Astrocyte of the cerebellum (primary cell): ENCODE measurements at places on chromosomes 3 and 15.

DNA sequence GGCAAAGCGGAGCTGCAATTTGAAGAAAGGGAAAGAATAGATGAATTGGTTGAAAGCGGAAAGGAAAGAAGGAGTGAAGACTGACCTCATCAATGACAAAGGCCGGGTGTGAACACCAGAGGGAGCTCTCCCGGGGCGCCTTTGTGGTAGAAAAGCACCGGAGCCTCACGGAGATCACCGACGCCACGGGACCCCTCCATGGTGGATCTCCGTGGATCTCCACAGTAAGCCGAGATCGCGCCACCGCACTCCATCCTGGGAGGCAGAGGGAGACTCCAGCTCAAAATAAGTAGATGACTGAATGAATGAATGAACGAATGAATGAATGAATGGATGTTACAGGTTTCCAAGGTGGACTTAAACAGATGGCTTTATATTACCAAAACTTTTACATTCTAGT lies 25.0 kb downstream of the GPR160 start:
- DNase-seq = no peak

- DNase-seq = no peak
Observed at GRCh38 chr3:61776390-61776789, 215.0 kb downstream of the PTPRG start.

DNA sequence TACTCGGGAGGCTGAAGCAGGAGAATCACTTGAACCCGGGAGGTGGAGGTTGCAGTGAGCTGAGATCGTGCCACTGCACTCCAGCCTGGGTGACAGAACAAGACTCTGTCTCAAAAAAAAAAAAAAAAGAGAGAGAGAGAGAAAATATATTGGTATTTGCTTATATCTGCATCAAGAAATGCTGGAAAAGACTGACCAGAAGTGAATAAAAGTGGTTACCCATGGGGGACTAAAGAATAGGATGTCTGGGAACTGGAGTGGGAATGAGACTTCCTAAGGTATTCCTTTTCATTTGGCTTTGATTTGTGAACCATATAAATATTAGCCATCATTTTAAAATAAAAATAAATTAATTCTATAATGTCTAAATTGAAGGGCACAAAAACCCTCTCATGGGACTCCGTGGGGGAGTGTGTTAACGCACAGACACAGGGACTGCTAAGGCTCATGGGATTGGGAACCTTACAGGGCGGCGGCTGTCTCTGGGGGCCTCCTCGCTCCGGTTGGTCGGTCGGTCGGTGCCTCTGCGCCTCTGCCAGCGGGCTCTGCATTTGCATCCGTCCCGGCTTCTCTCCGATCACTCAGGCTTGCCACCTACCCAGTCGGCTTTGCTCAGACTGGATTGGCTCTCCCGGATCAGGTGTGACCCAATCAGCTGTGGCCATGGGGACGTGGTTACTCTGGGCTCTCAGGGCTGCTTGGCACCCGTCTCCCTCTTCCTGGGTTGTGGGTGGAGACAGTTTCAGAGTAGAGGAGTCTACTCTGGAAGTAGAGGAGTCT lies 12.7 kb upstream of the TSPAN3 start:
- no peak for DNase-seq

DNA sequence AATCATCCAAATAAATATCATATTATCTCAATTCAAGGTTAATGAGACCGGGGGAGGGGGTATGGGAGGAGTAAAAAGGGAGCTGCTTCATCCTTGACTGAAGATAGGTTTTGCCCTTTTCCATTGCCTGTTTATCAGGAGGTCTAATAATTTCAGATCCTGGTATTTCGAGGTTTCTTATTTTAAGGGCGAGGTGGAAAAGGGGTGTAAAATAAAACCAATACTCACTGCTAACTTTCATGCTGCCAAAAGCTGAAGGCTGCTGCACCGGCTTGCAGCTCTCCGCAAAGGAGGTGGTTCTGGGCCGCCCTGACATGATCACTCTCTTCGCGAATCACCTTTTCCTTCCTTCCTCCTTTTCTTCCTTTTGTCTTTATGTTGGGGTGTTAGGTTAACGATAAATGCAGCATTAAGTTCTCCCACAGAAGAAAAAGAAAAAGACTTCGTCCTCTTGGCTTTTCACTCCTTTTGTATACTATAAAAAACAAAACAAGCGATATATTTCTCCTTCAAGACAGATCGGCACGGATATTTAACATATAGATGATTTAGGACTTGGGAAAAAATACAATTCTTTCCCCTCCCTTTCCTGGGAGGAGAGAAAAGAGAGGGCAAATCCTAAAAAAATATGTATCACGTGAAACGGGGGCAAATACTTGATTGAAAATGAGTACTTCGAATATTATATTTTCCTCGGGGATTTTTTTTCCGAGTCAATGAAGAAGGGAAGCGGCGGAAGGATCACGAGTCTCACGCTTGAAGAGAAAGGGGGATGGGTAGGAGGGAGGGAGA lies 932 bp downstream of the GSK3B start:
- peak; percentile 63 for DNase-seq

DNA sequence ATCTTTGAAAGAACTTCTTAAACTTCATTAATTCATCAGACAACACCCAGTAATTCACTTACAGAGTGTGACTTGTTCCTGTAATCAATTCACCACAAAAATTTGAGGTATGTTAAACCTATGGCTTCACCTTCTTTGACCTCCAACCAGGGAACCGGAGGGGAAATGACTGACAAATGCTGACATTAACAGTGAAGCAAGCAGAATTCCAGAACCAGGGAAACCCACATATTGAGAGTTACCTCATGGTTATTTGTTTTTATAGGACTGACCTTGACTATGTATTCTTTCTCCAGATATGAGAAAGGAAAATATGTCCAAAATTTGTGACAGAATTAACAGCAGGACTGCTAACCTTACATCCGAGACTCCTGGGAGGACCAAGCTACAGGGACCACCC lies 2.7 kb downstream of the P3H2 start:
- peak; percentile 52 for DNase-seq

GRCh38 chr15:61835496-61836106 lies 224.6 kb downstream of the VPS13C start:
- DNase-seq = peak; percentile 22

DNA sequence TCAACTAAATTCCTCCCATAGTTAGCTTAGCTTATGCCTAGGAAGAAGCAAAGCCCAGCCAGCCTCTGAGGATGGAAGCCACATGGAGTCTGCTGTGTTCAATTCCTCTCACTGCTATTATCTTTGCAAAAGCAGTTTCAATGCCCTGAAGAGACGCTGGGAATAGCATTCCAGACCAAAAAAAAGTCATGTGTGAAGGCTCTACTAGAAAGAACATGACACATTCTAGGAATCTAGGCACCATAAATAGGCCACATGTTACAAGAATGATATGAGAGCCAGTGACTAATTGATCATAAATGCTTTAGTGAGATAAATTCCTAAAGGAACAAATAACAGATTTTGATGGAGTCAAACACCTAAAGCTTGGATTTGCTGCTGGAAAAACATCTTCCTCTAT lies 800.8 kb downstream of the TUSC7 start:
- DNase-seq = no peak

GRCh38 chr15:50145451-50145872 lies 26.4 kb upstream of the ATP8B4 start:
- DNase-seq = peak; percentile 84

- DNase-seq = no peak
Observed at GRCh38 chr3:6989608-6990291, 128.8 kb downstream of the GRM7 start.

DNA sequence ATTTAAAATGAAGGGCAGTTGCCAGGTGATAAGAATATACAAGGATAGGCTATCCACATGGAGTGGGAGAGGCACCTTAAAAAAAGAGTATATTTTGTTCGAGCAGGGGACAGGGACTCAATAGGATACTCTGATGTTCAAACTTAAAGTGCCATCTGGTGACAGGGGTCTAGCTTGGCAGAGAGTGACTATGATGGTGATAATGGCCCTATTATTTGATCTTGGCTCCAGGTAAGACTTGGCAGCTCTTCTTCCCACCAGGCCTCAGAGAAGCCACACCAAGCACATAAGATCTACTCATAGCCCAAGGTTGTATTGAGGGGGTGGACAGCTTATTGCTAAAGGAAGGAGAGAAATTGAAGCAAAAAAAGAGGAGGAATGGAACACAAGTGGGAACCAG lies 109.0 kb upstream of the MANF start:
- no peak for DNase-seq

DNA sequence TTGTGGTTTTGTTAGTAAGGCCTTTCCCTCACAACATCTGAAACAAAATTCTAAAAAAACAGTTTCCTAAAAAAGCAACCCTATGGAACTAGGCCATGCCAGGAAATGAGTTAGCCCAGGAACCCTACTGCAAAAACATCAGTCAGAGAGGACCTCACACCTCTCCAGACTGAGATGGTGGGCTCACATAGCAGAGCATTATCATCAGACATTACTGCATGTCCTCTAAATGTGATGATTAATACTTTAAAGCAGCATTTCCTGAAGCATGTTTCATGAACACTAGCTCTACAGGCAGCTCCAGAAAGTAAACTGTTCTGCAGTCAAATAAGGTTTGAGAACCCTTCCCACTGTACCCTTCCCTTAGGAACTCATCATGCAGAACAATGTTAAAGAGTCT lies 232.3 kb upstream of the MRPL3 start:
- no peak for DNase-seq

DNA sequence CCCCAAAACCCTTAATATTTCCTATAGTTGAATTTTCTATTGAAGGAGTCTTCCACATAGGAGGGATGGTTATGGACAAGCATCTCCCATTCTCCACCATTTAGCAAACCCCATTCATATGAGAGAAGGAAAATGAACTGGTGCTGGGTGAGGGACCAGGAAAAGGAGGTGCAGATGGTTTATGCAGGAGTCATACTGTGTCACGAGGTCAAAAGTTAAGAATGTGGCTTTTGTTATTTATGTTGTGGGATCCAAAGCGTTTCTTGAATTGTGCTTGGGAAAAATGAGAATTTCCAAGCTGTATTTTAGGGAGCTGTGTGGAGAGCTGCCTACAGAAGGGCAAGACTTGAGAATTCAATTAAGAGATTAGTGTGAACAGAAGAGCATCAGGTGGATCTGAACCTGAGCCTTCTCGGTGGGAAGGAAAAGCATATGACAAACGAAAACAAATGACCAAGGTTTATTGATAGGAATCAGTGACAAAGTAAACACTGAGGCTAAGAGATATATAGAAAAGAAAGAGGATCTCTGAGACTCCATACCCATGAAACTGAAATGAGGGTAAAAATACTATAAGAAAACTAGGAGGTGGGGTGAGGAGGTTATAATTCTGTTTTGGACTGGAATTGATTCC lies 473.3 kb upstream of the NR2F2 start:
- DNase-seq = peak; percentile 39

DNA sequence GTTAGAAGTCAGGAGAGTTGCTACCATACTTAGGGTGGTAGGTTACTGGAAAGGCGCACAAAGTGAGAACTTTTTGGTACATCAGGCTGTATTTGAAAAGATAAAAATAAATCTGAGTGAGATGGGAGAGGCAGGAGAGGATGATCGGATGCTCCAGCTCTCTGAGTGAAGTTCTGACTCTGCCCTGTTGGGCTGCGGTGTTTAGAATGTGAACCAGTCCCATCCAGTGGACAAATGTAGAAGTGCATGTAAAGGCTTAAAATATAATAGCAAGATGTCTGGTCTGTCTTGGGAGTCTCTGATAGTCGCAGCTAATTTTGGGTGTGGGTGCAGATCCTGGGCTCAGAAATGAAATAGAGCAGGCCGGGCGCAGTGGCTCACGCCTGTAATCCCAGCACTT lies 30.4 kb downstream of the ACKR2 start:
- peak; percentile 63 for DNase-seq

DNA sequence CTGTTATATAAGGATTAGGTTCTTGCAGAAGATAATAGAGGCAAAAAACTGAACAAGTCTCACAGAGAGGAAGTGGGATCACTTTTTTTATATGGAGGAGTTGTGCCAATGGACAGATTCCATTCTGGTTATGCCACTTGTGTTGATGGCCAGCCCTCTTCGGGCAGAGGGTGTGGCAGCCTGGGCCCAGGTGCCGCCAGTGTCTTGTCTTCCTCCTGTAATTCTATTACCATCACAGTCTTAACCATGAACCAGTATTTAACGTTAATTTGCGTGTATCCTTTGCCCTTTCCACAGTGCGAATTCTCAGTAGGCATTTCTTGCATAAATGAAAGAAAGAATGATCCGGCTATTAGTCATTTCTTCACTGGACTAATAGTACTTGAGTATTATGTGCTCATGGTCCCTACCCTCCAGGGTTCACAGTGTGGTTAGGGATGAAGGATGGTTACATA lies 7.0 kb upstream of the USP4 start:
- no peak for DNase-seq

GRCh38 chr15:75895731-75896130 lies 7.9 kb upstream of the FBXO22 start:
- no peak for DNase-seq

DNA sequence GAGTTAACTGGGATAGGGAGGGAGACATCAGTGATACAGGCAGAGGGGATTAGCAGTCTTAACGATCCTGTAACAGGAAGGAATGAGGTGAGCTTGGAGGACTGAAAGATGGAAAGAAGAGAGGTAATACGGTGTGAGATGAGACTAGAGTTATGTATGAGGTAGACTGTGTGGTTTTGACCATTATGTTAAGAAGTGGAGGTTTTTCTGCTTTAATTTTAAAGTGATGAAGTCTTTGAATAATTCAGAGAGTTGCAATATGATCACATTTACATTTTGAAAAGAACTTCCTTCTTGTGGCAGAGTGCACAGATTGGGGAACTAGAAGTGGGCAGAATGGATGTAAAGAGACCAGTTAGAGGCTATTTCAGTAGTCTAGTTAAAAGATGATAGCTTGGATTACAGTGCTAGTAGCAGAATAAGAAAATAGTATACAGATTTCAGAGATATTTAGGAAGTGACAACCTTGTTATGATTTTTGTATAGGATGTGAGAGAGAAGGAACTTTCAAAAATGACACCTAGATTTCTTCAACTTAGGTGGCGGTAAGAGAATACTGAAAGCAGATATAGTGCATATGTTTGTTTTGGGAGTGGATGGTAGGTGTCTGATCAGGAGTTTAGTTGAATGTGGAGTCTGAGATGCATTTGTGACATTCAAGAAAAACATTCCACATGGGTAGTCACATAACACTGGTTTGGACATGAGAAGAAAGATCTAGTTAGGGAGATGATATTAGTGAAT lies 40.5 kb downstream of the STT3B start:
- no peak for DNase-seq

GRCh38 chr15:70029297-70029701 lies 68.4 kb downstream of the TLE3 start:
- DNase-seq = no peak

GRCh38 chr15:90873998-90874605 lies 5.7 kb downstream of the FURIN start:
- DNase-seq = no peak

- peak; percentile 52 for DNase-seq
Observed at GRCh38 chr3:148861277-148861869, 3.7 kb upstream of the CPA3 start.

GRCh38 chr3:177521305-177521704 lies 324.0 kb upstream of the TBL1XR1 start:
- DNase-seq = no peak

DNA sequence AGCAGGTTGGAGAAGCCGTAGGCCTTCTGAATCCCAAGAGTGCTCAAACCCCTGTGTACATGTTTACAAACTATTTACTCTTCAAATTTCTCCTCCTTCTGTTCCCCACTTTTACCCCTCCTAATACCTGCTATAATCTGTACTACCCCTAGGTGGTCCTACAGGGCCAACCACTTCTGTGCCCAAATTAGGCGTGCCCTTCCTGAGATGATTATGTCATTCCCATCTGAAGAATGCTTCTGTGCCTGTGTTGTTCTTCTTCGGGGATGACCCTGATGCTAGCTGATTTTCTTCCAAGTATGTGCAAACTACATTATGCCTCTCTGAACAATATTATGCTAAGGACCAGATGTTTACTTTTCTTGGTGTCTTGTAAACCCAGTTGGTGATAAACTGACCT lies 20.5 kb downstream of the RBP2 start:
- no peak for DNase-seq

GRCh38 chr15:71788646-71789579 lies 21.4 kb upstream of the NR2E3 start:
- no peak for DNase-seq
